CD4-positive, alpha-beta T cell treated with Interferon gamma for 1 hour (primary cell): ENCODE measurements at places on chromosomes 2 and 18.

DNA sequence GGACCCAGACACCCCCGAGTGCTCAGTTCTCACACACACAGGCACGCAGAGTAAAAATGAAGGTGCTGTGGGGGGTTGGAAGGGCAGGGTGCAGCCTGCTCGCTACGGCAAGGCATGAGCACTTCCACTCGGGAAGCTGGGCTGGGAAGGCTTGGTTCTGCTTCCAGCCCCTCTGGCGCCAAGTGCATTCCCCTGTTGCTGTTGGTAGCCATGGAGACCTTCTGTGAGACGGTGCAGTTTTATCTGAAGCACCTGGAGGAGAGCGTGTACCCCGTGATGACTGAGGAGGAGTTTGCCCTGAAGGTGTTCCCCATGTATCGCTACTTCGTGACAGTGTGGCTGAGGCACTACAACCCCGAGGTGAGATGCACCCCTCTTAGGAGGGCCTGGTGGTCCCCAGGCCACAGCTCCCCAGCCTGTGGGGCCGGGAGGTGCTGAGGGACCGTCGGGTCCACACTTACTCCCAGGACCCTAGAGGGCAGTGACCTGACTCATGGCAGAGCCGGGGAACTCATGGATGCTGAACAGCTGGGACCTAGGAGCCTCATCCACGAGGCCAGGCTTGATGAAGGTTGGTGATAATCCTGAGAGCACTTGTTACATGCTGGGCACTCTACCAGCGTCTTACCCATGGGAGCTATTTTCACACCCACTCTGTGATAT, 15.5 kb downstream of the MROH2A start:
- no peak for DNase-seq

GRCh38 chr2:239688122-239688681, 287.4 kb upstream of the HDAC4 start:
- no peak for DNase-seq

- no peak for DNase-seq
Observed at GRCh38 chr2:200665626-200666453, 80.0 kb downstream of the AOX1 start.

- DNase-seq, result no peak
Observed at GRCh38 chr2:191710411-191710900, 32.5 kb downstream of the NABP1 start.
